ENCODE measurements at places on chromosomes 7 and 10.

DNA sequence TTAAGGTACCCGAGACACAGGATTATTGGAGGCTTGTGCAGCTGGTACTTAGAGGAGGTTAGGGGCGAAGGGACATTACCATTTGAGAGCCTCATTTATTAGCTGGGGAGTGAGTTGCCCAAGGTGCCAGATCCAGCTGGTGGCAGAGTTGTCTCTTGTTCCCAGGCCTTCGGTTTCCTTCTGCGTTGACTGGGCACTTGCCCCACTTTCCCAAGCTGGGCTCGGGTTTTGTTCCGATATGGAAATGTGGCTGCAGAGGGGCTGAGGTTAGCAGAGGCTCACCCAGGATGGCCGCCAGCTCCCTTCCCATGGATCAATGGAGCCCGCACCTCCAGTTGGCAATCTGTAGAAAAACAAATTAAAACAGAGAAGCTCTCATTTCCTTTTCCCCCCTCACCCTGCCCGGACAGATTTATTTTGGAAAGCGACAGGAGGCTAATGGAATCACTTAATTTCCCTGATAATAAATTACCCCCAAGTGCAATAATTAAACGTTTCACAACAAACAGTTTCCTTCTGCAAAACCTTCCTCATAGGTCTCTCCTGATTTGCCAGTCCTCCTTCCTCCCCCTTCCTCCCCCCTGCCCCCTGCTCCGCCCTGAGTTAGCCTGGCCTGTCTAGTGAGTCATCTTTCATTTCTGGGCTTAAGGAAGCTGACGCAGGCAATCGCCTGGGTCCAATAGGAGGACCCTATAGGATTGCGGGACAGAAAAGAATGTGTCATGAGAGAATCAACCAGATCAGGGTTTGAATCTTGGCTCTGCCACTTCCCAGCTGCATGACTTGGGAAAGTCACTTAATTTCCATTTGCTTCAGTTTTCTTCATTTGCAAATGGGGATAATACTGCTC lies 51.7 kb downstream of the ADRA2A start:
- no peak for DNase-seq

DNA sequence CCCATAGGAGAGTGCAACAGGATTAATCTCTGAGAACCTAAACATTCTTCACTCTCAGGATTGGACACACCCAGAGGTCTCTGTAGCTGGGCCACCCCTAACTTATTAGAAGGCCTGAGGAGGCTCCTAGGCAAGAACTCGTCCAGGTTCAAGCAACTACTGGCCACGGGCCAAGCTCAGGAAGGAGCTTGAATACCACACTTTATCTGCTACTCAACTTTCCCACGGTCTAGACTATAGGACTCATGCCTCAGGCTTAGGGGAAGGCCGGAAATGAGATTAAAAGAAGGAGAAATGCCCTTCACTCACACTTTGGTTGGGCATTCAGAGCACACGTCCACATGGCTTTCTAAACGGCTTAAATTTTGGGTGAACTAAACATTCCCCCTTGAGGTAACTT lies 142.8 kb upstream of the PHYHIPL start:
- no peak for DNase-seq

GRCh38 chr7:41336455-41336952 lies 366.4 kb downstream of the INHBA start:
- DNase-seq, result no peak

- DNase-seq, result no peak
Observed at GRCh38 chr10:43114743-43115611, 23.3 kb upstream of the CSGALNACT2 start.

DNA sequence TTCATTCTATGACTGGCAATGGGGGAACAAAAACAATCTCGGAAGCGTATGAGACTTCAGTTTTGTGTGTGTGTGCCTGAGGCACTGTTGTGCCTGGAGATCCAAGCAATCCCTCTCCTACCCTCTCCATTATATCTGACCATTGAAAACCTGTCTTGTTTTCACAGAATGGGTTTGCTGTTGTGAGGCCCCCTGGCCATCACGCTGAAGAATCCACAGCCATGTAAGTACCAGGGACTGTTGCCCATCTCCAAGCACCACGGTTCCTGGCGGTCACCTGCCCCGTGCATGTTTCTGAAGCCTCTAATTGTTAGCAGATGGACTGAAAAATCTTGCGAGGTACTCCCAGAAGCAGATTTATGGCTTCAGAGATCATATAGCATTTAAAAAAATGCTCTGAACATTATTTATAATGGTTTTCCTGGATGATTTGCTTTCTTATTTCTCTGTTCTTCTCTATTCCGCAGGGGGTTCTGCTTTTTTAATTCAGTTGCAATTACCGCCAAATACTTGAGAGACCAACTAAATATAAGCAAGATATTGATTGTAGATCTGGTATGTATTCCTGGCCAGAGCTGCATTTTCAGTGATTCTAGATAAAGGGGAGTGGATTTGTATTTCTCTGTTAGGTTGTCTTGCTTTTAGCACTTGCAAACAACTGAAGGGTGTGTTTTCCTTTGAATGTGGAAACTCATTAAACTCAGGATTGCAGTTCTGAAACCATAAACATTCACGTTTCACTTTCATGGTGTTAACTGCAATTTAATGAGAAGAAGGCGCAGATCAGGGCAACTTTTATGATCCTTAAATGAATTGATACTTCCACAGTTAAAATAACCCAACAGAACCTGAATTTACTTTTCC lies 288.2 kb downstream of the TWIST1 start:
- no peak for DNase-seq

DNA sequence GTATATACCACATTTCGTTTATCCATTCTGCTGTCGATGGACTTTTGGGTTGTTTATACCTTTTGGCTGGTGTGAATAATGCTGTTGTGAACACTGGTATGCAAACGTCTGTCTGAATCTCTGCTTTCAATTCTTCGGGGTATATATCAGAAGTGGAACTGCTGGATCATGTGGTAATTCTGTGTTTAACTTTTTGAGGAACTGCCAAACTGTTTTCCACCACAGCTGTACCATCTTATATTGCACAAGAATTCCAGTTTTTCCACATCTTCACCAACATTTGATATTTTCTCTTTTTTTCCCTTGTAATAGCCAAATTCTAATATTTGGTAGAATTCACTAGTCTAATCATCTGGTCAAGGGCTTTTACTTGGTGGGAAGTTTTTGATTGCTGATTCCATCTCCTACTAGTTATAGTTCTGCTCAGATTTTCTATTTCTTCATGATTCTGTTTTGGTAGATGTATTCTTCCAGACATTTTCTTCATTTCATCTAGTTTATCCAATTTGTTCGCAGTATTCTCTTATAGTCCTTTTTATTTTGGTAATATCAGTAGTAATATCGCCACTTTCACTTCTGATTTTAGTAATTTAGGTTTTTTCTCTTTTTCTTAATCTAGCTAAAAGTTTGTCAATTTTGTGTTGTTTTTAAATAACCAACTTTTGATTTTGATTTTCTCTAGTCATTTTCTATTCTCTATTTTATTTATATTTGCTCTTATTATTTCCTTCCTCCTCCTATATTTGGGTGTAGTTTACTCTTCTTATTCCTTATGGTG lies 271.2 kb downstream of the ZEB1 start:
- DNase-seq, result no peak

- no peak for DNase-seq
Observed at GRCh38 chr10:125164421-125164820, 4.1 kb upstream of the CTBP2 start.

- no peak for DNase-seq
Observed at GRCh38 chr10:43961523-43962345, 313.1 kb upstream of the ZNF32 start.

GRCh38 chr10:21002091-21002878 lies 105.2 kb upstream of the NEBL start:
- no peak for DNase-seq

Data from Right ventricle myocardium superior (tissue), 1 donor.